NCI-H187 (cell line): ENCODE measurements at places on chromosomes 1 and 21.

DNA sequence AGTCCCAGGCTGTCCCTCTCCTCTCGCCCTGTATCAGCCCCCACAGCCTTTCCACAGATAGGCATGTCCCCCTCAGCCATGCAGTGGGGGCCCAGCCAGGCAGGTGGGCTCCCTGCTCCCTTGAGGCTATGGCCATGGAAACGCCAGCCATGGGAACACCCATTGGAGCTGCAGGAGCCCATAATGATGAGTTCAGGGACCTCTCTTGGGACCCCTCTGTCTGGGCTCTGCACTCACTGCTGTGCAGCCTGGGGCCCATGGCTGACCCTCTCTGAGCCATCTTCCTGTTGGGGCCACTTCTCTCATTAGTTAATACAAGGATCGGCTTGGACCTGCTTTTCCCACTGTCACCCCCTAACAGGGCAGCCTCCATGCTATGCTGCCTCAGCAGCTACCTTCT lies 33.2 kb downstream of the WNT3A start:
- no peak for DNase-seq

GRCh38 chr1:30842697-30843354 lies 65.7 kb downstream of the SDC3 start:
- DNase-seq = no peak

GRCh38 chr21:38956007-38956406 lies 150.3 kb downstream of the ETS2 start:
- no peak for DNase-seq

DNA sequence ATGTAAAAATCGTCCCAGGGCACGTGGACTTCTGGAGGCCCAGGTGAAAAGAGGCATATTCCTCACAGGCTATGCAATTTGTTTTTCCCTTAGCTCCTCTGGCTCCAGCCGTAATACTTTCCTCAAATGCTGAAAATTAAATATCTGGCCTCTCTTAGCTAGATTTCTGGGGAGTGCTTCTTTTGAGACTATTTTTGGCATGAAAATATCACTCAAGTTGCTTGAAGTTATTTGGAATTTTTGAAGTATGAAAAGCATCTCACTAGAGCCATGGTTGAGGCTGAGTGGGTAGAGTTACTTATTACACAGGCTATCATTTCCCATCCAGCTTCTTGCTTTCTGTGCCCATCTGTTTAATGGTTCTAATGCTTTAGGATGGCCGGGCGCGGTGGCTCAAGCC lies 59.7 kb downstream of the MYOM3 start:
- no peak for DNase-seq

- DNase-seq = no peak
Observed at GRCh38 chr1:153970346-153970745, 2.6 kb downstream of the CREB3L4 start.

DNA sequence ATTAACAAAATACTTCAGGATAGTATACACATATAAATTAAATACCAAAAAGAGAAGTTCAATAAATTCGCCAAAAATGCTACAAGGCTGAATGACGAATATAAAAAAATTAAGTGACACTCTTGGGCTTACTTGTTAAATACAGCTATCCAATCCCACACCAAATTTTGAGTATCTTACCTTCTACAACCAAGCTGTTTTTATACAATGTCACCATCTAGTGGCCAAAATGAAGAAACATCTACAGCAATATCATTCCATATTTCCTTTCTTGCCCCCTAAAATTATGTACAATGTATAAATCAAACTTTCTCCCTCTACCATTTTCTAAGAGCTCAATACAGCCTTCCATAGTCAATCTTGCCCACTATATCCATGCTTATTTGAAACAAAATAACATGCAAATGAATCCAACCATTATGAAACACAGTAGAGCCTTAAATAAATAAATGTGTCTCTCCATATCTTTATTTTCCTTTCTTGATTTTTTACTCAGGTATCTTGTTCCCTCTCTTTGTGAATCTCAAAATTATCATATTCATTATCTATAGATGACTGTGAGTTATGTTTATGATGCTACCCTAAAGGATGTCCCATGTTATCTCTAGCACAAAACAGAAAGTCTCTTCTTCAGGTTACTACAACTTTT lies 86.3 kb downstream of the ACBD6 start:
- no peak for DNase-seq

DNA sequence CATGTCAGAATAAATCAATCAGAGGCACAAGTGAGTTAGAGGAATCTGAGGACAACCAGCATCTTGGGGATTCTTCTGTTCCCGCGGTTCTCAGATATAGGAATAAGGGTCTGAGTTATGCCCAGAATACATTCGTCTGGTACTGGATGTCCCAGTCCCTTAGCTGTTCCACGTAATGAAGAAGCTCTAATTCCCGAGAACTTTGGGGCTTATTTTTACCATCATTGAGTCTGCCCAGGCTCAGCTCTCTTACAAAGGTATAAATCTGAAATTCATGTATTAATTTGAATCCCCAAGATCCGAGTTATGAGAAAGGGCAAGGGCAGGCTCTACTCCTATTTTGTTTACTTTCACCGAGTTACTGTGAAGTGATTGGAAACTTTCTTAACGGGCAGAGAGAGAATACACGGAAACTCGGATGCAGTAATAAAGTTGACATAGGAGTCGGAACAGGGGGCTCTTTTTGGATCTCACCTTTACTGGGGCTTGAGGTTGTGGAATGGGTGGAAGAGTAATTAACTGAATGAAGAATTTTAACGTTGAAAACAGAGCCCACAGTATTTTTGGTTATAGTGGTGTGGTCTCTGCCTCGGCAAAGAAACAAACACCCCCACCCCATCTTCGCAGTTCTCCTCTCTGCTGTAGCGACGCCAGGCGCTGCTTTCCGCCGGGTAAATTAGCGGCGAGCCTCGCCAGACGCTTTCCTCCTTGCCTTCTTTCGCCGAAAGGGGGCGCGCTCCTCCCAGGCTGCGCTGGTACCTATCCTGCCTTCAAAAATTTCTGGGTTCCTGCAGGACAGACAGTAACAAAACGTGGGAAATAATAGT lies 7.1 kb downstream of the PRRX1 start:
- DNase-seq = no peak

DNA sequence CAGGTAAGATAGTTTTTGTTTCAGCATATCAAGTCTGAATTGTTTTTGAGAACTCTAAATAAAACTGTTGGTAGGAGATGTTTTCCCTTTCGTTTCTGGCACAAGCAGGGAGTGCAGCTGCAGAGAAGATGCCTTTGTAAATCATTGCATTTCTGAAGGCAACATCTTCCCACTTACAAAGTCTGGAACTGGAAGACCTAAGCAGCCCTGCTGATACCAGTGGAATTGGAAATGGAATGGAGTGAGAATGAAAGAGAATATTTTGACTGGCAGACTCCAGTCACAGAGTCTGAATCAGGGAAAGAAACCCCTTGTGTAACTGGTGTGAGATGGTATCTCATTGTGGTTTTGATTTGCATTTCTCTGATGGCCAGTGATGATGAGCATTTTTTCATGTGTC lies 815.6 kb downstream of the LTN1 start:
- DNase-seq = no peak

DNA sequence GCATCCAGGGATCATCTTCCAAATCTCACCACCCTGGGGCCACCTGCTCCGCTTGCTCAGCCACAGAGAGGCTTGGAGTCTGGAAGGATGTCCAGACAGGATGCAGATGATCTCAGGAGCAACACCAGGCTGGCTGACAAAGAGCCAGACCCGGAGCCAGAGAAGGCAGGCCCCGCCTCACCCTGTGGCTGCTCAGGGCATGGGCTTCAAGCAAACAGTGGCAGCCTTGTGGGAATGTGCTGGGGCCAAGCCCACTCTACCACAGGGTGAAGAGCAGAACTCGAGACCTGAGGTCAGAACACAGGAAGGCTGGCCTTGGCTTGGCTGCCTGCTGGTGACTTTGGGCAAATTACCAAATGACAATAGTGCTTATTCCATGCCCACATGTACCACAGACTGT lies 45.5 kb downstream of the MRPL37 start:
- DNase-seq = no peak

GRCh38 chr1:204147406-204148383 lies 4.1 kb downstream of the ETNK2 start:
- no peak for DNase-seq

GRCh38 chr1:3443807-3444206 lies 10.7 kb upstream of the ARHGEF16 start:
- no peak for DNase-seq

DNA sequence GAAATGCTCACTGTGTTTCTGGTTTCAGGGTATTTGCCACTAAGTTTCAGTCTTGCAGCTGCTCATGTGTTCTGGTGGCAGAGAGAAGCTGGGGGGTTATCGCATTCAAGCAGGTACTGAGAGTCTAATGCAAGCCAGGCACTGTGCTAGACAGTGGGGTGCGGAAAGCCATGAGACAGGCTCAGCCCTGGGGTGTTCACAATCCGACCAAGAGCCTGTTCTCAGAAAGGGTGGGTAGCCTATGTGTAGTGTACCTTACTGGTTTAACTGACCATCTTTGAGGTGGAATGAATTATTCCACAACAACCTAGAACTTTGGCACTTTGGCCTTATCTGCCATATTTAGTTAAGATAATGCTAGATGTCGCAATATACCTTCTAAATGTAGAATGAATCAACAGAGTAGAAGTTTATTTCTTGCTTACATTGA lies 55.3 kb upstream of the ROR1 start:
- no peak for DNase-seq

DNA sequence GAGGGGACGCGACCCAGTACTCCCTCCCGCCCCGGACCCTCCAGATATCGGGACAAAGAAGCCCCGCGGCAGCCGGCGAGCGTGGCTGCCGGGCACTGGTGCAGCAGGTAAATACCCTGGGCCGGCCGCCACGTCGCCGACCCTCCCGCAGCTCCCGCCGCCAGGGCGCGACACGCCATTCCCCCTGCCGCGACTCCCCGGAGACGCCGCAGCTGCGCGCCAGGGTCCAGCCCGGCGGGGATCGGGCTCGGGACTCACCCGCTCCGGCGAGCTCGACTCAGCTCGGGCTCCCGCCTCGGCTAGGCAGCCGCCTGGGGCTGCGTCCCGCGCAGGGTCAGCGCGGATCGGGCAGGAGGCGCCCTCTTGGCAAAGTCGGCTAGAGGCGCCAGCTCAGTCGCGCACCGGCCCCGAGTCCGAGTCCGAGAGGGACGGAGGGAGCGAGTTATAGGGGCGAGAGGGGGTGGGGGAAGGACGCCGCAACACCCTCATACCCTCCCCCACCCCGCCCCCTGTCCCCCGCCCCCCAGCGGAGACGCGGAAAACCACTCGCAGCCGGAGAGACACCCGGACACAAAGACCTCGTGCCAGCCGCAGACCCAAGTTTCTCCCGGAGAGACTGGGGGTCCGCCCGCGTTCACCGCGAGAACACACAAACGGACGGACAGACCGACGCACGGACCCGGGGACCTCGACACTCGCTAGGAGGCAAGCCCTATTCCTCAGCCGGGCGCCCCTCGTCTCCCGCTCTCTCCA lies 985 bp downstream of the SYT6 start:
- no peak for DNase-seq

- DNase-seq = no peak
Observed at GRCh38 chr1:31108861-31109260, 43.3 kb upstream of the PUM1 start.

DNA sequence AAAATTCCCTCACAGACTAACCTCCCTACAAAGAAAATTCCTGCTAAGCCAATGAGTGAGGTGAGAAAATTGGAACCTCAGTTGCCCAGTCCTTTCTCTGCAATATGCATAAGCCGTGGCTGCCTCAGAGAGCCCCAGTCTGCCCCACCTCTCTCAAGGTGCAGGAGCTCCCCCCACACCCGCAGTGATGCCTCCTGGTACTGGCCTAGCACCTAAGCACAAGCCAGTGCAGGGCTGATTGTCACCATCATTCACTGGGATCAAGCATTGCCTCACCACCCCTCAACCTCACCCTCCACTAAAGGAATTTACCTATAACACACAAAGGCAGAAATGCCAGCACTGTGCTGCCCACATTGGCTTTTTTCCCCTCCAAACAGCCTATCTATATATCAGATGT lies 56.9 kb downstream of the CD34 start:
- DNase-seq = no peak

DNA sequence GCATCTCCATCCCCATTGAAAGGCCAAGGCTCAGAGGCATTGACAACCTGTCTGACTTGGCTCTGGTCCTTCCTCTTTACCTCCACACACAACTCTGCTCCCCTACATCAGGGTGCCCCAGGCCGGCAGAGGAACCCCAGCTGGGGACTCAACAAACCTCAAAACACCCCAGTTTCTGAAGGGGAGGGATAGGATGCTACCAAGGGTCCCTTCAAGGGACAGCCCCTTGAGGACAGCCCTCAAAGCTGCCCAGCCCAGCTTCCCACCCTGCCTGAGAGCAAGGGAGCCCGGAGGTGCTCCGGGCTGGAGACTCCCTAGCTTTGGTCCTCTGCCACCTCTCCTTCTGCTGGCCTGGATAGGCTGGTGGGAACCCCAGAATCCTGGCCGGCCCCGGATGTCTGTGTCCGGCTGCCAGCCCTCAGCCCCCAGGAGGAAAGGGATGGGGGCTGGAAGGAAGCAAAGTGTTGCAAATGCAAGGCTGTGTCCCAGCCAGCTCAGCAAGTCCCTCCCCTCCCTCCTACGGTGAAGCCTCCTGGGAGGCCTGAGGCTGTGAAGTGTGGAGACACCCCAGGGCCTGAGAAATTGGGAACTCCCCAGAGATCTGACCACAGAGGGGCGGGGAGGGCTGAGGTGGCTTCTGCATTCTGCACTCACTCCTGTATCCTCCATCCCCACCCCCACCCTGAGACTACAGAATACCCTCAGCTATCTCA lies 1.1 kb upstream of the MARCKSL1 start:
- no peak for DNase-seq

- no peak for DNase-seq
Observed at GRCh38 chr1:164475834-164476233, 83.2 kb upstream of the PBX1 start.

- no peak for DNase-seq
Observed at GRCh38 chr1:54011316-54012007, 6.5 kb downstream of the LDLRAD1 start.

- no peak for DNase-seq
Observed at GRCh38 chr1:215113776-215114153, 31.2 kb downstream of the KCNK2 start.

DNA sequence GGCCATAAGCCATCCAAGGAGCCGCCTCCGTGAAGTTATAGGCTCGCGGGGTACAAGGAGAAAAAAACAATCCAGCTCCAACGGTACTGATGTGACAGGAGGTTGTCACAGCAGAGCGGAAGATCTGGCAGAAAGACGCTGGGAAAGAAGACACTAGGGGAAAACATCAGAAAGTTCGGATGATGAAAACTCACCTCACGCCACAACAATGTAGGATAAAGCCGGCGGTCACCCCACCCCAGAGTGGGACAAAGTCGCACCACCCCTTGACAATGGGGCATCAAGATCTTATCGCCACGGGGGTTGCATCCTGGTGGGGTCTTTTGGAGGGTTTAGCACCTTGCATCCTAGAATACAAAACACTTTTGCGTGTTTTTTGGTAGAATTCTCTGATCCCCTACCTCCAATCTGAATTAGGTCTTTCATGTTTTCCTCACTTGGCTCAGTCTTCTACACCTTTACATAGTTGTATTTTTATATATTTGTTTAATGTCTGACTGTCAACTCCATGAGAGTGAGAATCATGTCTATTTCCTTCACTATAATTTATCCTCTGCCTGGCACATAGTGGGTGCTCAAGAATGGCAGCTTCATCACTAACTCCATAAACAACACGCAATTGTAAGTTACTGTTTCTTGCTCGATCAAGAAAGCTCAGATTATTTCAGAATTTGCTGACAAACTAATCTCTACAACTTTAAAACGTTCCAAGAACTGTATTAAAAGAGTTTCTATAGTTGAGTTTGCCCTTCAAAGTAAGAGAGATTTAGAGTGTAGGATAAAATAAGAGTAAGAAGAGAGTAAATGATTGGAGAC lies 611 bp upstream of the ZSWIM5 start:
- no peak for DNase-seq

- DNase-seq = no peak
Observed at GRCh38 chr1:27135541-27136235, 19.2 kb downstream of the SLC9A1 start.

- DNase-seq = no peak
Observed at GRCh38 chr1:204821924-204822323, 48.7 kb upstream of the NFASC start.
